IPS DF 6.9 (cell line): ENCODE measurements at places on chromosomes 6 and 20.
A peak's percentile ranks its signal among the peaks of the same experiment; 100 is the strongest.

DNA sequence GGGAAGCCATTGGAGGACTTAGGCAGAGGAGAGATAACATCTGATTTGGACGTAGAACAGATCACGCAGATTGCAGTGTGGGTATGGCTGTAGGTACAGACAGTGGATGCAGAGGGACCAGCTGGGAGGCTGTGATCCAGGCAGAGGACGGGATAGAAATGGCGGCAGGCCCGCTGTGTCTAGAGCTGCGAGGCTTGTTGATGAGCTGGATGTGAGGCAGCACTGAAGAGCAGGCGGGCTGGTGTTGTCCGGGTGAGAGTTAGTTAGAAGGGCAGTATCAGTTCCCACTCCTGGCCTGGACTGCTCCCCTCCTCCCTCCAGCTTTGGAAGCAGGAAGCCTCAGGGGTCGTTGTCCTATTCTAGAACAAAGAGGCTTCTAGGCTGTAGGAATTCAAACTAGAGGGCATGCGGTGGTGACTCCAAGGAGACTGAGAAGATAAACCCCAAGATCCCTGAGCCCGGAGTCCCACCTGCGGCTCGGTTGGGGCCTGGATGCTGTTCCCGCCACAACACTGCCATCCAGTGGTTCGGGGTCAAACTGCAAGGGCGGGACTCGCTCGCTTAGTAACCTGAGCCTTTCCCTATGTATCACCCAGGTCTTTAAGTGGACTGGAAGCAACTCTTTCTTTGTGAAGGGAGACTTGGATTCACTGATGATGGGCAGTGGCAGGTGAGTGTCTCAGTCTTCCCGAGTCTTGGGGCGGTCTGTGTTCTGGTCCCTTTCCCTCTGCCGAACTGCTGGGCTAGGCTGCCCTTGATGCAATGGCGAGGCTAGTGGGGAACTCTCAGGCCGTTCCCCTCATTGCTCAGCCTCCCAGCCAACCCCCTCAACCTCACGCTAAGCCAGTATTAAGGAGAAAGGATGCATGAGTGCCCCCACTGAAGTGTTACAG lies 11.2 kb downstream of the TLDC2 start:
- no peaks in the 10 kb centered on the region for H3K27me3 ChIP-seq
- peaks cover 7% of the 10 kb centered on the region; the same call in 1 of the 2 replicates for H3K4me1 ChIP-seq
- H3K4me3 ChIP-seq = no peak overlapping the region
- H3K36me3 ChIP-seq = no peaks in the 10 kb centered on the region
- no peak overlapping the region for H3K27ac ChIP-seq

DNA sequence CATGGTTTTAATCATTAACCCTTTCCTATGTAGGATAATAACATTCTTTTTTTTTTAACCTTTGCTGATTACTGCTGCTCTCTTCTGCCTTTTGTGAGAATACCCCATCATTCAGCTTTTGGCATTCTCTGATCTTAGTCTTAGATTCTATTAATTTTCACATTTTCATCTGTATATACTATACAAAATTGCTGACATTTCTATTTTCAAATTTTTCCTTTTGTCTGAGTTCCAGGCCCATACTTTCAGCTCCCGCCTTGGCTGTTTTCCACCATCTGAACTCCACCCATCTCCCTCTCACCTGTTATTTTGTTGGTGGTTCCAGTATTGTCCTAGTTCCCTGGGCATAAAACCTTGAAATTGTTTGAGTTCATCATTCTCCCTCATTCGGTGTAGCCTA lies 59.2 kb downstream of the PKIB start:
- no peak overlapping the region for H3K27ac ChIP-seq
- no peaks in the 10 kb centered on the region for H3K4me1 ChIP-seq
- no peak for DNase-seq
- no peaks in the 10 kb centered on the region for H3K36me3 ChIP-seq
- H3K4me3 ChIP-seq = no peak overlapping the region
- H3K27me3 ChIP-seq = no peaks in the 10 kb centered on the region

- no peaks in the 10 kb centered on the region; the same call in 1 of the 2 replicates for H3K4me1 ChIP-seq
- DNase-seq = no peak
- H3K27me3 ChIP-seq = no peaks in the 10 kb centered on the region
- H3K36me3 ChIP-seq = no peaks in the 10 kb centered on the region
Measured at GRCh38 chr20:62413896-62414481, 6.9 kb upstream of the CABLES2 start.

DNA sequence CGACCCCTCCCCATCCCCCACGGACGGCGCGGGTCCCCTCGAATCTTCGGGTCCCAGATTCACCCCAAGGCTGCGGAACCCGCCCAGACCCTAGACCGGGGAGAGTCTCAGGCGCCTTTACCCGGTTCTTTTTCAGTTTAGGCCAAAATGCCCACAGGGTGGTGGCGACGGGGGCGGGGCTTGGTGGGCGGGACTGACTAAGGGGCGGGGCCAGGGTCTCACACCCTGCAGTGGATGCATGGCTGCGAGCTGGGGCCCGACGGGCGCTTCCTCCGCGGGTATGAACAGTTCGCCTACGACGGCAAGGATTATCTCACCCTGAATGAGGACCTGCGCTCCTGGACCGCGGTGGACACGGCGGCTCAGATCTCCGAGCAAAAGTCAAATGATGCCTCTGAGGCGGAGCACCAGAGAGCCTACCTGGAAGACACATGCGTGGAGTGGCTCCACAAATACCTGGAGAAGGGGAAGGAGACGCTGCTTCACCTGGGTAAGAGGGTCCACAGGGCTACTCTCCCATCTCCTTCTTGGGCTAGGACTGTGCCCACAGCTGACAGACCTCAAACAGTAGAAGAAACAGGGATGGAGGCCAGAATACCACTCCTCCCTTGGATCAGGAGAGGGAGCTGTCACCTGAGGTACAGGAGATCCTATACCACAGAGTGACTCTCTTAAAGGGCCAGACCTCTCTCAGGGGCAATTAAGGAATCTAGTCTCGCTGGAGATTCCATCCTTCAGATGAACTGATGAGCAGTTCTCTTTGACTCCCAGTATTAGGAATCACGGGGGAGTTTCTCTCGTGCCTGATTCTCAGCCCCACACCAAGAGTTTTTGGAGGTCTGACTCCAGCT lies 942 bp downstream of the HLA-E start:
- peak overlapping the region; percentile 95 for H3K4me3 ChIP-seq
- no peaks in the 10 kb centered on the region for H3K27me3 ChIP-seq
- peaks cover 3% of the 10 kb centered on the region for H3K4me1 ChIP-seq
- DNase-seq = no peak
- H3K36me3 ChIP-seq = peaks cover 13% of the 10 kb centered on the region; the same call in 1 of the 2 replicates
- no peak overlapping the region for H3K27ac ChIP-seq

GRCh38 chr20:52801628-52802006 lies 170.5 kb upstream of the TSHZ2 start:
- DNase-seq = no peak
- H3K4me1 ChIP-seq = no peaks in the 10 kb centered on the region
- H3K36me3 ChIP-seq = no peaks in the 10 kb centered on the region

DNA sequence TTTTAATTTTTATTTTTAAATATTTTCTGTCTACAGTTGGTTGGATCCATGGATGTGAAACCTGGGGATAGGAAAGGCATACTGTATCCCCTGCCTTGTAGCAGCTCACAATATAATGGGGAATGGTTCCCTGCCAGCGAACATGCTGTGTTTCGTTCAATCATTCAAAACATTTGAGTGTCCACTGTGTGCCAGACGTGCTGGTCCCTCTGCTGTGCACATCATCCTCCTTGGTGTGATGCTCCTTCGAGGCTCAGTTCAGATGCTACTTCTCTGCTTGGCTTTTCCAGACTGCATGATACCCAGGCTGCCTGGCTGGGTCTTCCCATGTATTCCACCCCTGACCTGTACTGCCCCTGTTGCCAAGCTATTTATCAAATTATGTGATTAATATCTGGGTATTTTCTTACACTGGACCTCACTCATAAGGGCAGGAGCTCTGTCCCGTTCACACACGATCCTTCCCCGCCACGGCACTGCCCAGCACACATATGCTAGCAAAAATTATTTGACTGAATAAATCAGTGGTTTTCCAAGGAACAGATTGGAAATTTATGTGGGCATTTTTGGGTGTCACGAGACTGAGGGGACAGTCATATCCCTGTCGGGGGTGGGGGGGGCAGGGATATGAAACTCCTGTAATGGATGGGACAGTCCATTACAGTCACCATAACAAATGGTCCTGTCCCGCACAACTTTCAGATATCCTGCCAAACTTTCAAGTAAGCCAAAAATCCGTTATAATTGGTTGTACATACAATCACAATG lies 4.9 kb downstream of the SDCBP2 start:
- no peak overlapping the region for H3K4me3 ChIP-seq
- no peak for DNase-seq
- H3K27ac ChIP-seq = no peak overlapping the region
- H3K36me3 ChIP-seq = no peaks in the 10 kb centered on the region; the same call in 1 of the 2 replicates

- 0 out of 2 replicates have a peak, but pooled peaks cover 3% of the 10 kb centered on the region for H3K4me1 ChIP-seq
- H3K4me3 ChIP-seq = no peak overlapping the region
- no peak overlapping the region for H3K27ac ChIP-seq
- no peak for DNase-seq
- no peaks in the 10 kb centered on the region for H3K36me3 ChIP-seq
Measured at GRCh38 chr6:21871831-21872230, 278.3 kb downstream of the SOX4 start.

DNA sequence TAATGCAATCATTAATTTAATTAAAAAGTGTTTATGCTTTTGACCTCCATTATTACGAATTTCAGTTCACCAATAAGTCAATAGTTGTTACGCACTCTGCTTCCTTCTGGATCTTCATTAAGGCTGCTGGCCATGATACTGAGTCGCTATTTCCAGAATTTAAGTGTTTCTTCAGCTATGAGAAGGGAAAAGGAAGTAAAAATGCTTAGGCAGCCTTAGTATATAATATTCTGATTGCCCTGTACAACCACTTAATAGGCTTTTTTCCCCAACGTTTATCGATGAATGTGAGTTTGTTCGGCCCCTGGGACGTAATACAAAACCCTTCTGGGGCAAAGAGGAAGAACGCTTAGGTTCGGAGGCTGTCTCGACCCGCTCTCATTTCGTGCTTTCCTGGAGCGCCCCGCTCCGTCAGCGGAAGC lies 644 bp downstream of the OARD1 start:
- no peak for DNase-seq
- no peaks in the 10 kb centered on the region for H3K27me3 ChIP-seq
- H3K27ac ChIP-seq = peak overlapping the region; percentile 74
- H3K4me3 ChIP-seq = peak overlapping the region; percentile 53; the same call in 1 of the 2 replicates
- H3K36me3 ChIP-seq = peaks cover 2% of the 10 kb centered on the region; the same call in 1 of the 2 replicates
- no peaks in the 10 kb centered on the region for H3K4me1 ChIP-seq

- DNase-seq = no peak
- H3K4me3 ChIP-seq = no peak overlapping the region
- H3K27me3 ChIP-seq = no peaks in the 10 kb centered on the region
- H3K4me1 ChIP-seq = no peaks in the 10 kb centered on the region
- H3K36me3 ChIP-seq = 0 out of 2 replicates have a peak, but pooled peaks cover 2% of the 10 kb centered on the region
Measured at GRCh38 chr6:19536838-19537237, 300.3 kb upstream of the ID4 start.

GRCh38 chr20:22974354-22974753 lies 60.8 kb upstream of the SSTR4 start:
- no peak overlapping the region for H3K4me3 ChIP-seq
- no peaks in the 10 kb centered on the region for H3K36me3 ChIP-seq
- no peaks in the 10 kb centered on the region for H3K4me1 ChIP-seq
- no peaks in the 10 kb centered on the region for H3K27me3 ChIP-seq
- H3K27ac ChIP-seq = no peak overlapping the region

DNA sequence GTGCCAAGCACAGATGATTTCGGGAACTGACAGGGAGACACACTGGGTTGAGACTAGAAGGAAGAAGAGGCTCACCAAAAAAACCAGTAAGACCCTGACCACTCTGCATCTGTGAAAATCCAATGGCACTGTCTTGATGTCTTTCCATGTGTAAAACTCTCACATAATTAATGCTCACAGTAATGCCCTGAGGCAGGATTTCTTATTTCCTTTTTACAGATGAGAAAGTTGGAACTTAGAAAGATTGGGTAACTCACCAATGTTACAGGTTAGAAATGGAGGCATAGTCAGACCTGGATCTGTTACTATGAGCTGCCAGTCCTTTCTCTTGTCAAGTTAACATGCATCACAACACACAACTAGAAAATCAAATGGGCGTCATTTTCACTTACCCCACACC lies 151.0 kb upstream of the MCHR2 start:
- no peaks in the 10 kb centered on the region; the same call in 1 of the 2 replicates for H3K27me3 ChIP-seq
- no peak overlapping the region for H3K4me3 ChIP-seq
- H3K4me1 ChIP-seq = no peaks in the 10 kb centered on the region
- H3K27ac ChIP-seq = no peak overlapping the region

- no peaks in the 10 kb centered on the region for H3K36me3 ChIP-seq
- no peak overlapping the region for H3K27ac ChIP-seq
- no peak for DNase-seq
- H3K4me1 ChIP-seq = peaks cover 14% of the 10 kb centered on the region
Measured at GRCh38 chr6:37490536-37491170, 9.0 kb downstream of the CCDC167 start.

DNA sequence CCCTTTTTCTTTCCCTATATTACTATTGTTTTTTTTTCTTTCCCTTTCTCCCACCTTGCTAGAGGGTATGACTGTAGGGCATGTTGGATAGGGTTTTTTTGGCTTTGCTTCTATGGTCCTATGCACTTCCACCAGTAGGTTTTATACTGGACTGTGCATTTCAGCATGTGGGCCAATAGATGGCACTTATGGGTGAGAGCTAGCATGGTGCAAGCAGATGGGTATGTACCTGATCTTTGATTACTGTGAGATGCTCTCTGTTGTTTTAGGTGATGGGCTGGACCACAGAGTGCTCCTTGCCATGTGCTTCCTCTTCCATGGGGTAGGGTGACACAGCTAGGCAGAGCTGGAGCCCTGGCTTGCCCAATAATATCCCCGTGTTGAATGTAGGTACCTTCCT lies 128.5 kb upstream of the CHD6 start:
- H3K4me3 ChIP-seq = no peak overlapping the region
- no peaks in the 10 kb centered on the region for H3K4me1 ChIP-seq
- DNase-seq = no peak
- H3K27me3 ChIP-seq = no peaks in the 10 kb centered on the region
- no peak overlapping the region for H3K27ac ChIP-seq

- no peak for DNase-seq
- H3K27me3 ChIP-seq = no peaks in the 10 kb centered on the region
- H3K4me3 ChIP-seq = no peak overlapping the region
- H3K36me3 ChIP-seq = no peaks in the 10 kb centered on the region
- no peak overlapping the region for H3K27ac ChIP-seq
Measured at GRCh38 chr6:43945768-43946080, 175.7 kb downstream of the VEGFA start.

DNA sequence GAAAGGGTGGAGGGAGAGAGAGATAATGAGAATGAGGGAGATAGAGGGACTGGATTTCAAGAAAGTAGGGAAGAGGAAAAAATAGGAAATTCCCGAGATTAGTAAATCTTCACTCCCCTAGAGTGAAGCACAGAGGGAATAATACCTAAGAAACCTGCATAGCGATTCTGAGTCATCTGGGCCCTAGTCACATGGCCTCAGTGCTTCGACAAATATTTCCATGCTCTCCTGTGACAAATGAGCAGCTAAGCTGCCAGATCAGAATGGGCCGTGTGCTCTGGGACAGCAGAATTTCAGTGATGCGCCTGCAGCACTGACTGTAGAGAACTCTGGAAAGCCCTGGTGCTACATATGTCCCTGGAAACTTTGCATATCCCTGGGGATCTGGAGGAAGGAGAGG lies 48.6 kb upstream of the GRIK2 start:
- H3K4me3 ChIP-seq = no peak overlapping the region
- H3K27ac ChIP-seq = no peak overlapping the region
- no peaks in the 10 kb centered on the region for H3K4me1 ChIP-seq
- DNase-seq = no peak
- no peaks in the 10 kb centered on the region for H3K36me3 ChIP-seq
- H3K27me3 ChIP-seq = no peaks in the 10 kb centered on the region
